A172 (cell line): ENCODE measurements at places on chromosomes 3 and 15. TPM values are rescaled to one million over a fixed set of nuclear protein-coding genes. Genes with fewer than 3 reads are reported as not detected.

- DNase-seq = no peak
Observed at GRCh38 chr15:89139613-89140499, 51.6 kb downstream of the ABHD2 start.

DNA sequence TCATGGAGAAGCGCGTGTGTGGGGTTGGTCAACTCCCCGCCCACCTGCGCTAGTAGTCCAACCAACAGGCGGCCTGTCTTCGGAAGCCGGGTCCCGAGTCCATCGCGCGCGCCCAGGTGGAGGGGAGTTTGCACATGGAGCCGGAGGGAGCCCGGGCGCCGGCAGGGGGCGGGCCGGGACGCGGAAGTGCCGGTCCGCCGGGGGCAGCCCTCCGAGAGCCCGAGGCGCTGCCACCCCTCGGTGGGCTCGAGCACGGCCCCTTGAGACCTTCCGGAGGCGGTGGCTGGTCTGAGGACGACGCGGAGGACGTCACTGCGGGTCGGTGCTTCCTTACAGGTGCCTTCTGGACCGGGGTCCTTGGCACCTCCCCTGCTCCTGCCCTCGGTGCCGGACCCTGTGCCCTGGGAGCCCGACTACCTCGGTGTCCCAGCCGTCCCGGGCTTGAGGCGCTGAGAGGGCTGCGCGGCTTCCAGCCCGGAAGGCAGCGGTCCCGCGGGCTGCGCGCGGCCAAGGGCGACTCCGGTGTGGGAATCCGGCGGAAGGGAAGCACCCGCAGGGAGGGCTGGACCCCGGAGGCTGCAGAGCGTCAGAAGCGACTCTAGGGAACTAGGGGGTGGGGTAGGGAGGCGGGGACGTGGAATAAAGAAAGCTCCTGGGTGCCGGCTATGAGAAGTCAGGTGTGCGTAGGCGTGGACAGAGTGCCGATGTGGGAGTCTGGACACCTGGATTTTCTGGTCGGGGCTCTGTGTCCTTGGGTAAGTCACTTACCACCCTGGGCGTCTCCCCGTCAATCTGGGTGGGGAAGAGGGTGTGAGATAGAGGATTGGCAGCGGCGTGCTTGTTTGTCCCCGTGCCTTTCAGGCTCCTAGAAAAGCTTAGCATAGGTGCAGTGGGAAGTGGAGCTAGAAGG, 212.3 kb downstream of the FGF12 start:
- DNase-seq = no peak

DNA sequence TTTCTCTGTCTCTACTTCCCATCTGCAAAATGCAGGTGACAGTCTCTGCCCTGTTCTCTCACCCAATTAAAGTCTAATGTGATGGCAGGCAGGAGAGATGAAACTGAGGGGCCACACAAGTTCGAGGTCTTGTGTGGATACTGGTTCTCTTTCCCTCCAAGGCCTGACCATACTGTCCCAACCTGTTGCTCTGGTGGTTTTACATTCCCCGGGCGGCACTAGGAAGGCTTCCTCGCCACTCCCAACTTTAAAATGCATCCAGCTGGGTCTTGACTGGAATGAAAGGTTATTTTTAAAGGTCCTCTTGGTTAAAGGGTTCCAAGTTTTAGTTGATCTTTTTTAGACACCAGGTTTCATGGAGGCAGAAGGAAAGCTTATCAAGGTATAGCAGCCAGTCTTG, 37.2 kb downstream of the WHAMM start:
- DNase-seq = no peak

Gene TRIM59
- 77.4 and 79.6 TPM in 2 replicates for total RNA-seq
